NCI-H187 (cell line): ENCODE measurements at places on chromosomes 11 and 22.

DNA sequence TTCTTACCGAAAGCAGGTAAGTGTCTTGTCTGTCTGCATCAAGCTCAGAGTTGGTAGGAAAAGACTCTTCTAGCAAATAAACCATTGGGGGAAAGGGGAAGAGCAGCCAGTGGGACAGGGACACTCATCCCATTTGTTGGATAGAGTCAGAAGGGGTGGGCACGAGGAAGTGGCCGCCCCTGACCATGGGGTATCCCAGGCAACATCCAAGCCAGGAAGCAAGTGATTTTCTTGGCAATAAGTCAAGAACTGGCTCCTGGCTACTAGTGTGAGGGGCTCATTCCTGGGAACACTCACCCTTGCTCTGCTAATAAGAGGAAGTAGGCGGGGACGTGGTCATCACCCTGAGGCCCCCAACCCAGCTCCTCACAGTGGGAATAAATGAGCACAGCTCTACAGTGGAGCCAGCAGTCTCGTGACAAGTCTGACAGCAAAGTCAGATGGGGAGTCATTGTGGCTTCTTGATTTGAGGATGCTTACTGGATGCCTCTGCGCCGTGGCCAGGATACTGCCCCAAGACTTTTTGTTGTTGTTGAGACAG lies 6.7 kb downstream of the SLC25A18 start:
- no peak for DNase-seq

- no peak for DNase-seq
These were observed 10.3 kb downstream of the TOP3B start for GRCh38 chr22:21972293-21972779.

DNA sequence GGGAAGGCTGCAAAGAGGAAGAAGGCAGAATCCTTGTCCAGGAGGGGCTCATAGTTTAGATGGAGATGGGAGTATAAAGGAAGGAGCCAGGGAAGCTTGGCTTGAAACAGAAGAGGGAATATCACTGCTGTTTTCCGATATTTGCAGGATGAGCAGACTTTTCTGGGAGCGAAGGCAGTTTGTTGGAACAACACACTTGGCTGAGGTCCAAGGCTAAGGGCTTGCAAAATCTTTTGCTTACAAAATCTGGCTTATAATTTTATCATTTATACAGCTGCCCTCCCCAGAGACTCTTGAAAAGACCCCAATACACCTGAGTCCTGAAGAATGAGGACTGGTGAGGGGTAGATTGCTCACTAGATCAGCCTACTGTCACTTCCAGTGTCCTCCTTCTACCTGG lies 174.8 kb downstream of the NELL1 start:
- DNase-seq, result no peak

DNA sequence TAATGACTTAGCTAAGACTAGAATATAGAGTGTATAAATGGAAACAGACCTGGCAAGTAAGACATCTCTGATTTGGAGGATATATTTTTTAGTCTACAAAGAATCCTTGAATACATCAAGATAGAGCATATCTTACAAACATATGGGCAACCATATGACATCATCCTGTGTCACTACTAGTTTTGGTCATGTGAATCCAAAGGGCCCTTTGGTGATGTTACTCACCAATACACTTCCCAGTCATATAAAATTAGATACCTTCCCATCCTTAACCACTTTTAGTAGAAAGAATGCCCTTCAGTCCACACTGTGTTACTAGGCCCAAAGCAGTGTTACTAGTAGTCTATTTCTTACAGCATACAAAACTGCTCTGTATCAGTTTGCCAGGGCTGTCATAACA lies 31.6 kb downstream of the GRIA4 start:
- DNase-seq, result no peak

GRCh38 chr11:120324932-120325810 lies at the start of gene TLCD5:
TSS of gene TLCD5 (plus strand) at chr11:120325299. CDS start at chr11:120327442, 2,143 bp downstream.
- DNase-seq, result peak; percentile 36

- DNase-seq, result no peak
These were observed 801.7 kb downstream of the BRD1 start for GRCh38 chr22:49025791-49026493.

DNA sequence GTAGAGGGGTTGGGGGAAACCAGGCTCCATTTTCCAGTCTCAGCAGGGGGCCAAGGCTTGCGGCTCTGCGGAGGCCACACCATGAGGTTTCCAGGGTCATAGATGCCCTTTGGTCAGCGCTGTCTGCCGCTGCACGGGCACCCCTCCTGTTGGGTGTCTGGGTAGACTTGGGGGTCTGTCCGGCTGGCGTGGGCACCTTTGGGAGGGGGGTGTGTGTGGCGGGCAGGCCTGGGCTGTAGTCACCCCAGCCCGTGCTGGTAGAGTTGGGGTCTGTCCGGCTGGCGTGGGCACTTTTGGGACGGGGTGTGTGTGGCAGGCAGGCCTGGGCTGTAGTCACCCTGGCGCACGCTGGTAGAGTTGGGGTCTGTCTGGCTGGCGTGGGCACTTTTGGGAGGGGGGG lies 18.6 kb downstream of the LSP1 start:
- no peak for DNase-seq

- DNase-seq, result no peak
These were observed 655.7 kb upstream of the KIRREL3 start for GRCh38 chr11:127656116-127656836.

DNA sequence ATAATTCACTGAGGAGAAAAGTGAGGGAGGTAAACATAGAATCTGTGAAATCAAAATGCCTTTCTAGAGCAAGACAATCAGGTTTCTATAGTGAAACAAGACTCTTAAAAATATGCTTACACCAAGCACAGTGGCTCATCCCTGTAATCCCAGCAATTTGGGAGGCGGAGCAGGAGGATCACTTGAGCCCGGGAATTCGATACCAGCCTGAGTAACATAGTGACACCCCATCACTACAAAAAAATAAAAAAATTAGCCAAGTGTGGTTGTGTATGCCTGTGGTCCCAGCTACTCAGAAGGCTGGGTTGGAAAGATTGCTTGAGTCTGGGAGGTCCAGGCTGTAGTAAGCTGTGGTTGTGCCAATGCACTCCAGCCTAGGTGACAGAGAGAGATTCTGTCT lies 43.2 kb upstream of the ME3 start:
- DNase-seq, result no peak

DNA sequence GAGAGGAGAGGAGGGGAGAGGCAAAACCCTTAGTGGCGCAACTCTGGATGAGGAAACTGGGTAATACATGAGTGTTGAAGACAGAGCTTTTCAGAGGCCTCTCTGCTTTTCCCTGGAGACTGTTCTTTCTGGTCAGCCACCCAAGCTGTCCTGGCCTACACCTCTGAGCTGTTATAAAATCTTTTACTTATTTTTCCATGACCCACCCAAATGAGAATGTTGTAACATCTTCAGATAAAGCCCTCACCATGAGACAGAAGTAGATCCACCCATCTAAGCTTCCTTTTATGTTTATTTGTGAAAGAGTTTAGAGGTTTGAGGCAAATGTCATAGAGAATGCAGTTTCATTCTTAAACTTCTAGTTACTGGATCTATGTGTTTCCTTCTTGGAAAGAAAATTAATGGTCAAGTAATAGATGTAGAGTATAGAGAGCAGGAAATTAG lies 20.3 kb upstream of the APLP2 start:
- DNase-seq, result no peak

- no peak for DNase-seq
These were observed 576 bp upstream of the SC5D start for GRCh38 chr11:121291896-121292494.

DNA sequence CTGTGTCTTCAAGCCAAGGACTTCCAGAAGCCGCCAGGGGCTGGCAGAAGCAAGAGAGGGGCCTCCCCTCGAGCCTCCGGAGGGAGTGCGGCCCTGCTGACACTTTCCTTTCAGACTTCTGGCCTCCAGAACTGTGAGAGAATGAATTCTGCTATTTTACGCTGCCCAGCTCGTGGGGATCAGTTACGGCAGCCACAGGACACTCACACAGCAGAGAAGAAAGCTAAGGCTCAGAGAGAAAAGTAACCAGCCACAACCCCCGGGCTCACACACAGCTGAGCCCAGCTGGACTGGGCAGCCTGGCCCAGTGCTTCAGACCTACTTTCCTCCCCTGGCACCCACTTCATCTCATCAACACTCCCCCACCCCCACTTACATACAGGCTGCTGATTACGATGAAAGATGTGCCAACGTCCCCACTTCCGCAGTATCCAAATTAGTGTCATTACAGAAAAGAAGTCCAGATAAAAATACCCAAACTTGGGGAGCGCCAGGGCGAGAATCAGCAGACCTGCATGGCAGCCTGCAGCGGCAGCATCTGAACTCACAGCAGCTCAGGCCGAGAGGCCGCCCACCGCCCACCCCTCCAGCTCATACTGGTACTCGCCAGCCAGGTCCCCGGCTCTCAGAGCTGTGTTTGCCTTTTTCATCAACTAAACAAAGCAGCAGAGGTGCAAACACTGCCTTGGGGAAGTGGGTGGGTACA lies 15.3 kb downstream of the PHF21B start:
- no peak for DNase-seq

DNA sequence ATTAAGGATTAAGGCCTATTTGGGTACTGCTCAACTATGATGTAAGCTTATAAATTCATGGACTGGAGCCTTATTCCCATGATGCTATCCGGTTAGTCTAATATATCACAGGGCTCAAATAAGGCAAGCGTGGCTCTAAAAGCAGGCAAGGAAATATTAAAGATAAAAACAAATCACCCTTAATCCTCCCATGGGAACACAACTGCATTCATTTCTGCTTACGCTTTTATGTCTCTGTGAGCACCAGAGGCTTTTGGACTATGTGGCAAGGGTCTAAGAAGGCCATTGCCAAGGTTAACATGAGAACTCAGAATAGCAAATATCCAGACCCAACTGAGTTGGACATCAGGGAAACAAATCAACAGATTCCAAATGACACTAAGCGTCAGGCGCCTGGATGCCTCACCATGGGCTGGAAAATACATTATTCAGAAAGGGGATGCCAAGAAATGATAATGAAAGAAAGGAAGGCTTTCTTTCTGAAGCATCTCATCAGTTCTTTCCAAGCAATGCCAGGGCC lies 138.1 kb downstream of the SLC1A2 start:
- no peak for DNase-seq

DNA sequence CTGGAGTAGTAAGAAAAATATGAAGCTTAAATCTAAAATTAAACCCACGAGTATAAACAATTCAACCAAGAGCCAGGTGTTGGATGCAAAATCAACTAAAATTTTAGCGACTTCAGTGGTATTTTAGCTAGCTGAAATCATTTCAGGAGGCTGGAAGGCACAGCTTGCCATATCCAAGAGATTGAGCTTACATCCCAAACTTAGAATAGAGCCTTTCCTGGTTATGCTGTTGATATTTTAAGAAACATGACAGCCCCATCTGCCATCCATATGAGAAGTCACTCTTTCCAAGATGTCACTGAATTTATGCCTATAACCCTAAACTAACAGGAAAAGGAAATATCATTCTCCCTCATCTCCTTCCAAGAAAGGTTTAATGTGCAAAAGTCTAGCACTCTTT lies 334.0 kb downstream of the KCNA4 start:
- DNase-seq, result no peak

- DNase-seq, result no peak
These were observed 58.2 kb upstream of the FTH1 start for GRCh38 chr11:62025487-62026105.

DNA sequence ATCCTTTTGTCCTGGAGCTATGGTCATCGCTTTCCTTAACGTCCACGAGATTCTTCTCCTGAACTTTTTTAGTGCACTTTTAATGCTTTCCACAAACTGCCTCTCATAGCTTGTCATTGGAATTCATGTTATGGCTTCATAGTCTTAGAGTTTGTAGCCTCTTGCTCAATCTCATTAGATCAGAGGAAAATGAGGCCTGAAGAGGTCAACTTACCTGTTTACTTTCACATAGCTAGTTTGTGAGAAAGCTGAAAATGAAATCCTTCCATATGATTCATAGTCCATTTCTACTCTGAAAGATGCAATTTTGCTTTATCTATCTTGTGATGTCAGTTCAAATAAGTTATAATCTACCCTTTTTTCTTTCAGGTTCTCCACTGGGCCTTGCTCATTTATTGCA lies 1747.2 kb upstream of the RAG2 start:
- no peak for DNase-seq

- no peak for DNase-seq
These were observed 450 bp upstream of the BCL2L13 start for GRCh38 chr22:17638182-17638431.

- DNase-seq, result no peak
These were observed 2.3 kb downstream of the PRSS23 start for GRCh38 chr11:86802601-86803051.

DNA sequence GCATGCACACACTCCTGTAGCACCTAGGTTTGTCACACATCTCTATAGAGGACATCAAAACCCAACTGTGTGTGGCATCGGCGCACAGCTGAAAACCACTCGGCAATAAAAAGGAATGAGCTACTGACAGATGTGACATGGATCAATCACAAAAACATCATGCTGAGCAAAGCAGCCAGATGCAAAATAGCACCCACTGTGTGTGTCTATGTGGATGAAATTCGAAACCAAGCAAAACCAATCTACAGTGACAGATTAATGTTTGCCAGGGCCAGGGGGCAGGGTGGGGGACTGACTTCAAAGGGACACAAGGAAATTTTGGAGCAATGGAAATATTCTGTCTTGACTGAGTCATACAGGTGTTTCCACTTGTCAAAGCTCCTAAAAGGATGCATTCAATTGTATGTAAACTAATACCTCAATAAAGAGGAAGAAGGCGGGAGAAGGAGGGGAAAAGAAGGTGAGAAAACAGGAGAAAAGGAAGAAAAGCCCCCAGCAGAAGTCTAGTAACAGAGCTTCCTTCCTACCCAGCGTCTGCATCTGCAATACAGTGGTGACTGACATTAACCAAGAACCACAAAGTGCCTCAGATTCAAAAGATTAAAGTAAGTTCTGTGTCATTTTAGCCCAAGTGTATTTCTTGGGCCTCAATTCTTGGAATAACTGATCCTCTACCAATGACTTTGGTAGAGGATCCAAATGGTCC lies 49.8 kb downstream of the PACSIN2 start:
- DNase-seq, result no peak

DNA sequence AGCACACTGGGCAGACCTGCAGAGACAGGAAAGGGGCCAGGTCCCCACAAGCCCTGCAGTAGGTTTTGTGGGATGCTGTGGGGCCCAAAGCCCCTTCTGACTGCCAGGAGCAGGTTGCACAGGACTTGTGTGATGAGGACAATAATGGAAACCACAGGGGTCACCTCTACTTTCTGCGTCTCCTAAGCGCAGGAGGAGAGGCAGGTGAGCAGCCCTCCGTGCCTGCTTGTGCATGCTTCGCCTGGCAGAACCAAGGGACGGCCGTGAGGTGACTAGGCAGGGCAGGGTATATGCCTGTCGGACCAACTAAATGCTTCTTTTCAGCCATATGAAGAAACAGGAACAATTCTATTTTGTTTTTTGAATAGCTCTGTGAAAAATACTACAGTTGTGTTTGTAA lies 77.9 kb upstream of the PITPNB start:
- DNase-seq, result no peak

GRCh38 chr11:42066113-42066512 lies 606.7 kb upstream of the LRRC4C start:
- DNase-seq, result no peak

- no peak for DNase-seq
These were observed 1.3 kb upstream of the INSC start for GRCh38 chr11:15113381-15113780.

GRCh38 chr11:30586251-30587144 lies at the start of gene MPPED2:
TSS of gene MPPED2 (minus strand) at chr11:30586353. CDS start at chr11:30580373, 5,980 bp downstream.
- peak; percentile 54 for DNase-seq

- peak; percentile 62 for DNase-seq
These were observed 55.3 kb upstream of the CD44 start for GRCh38 chr11:35083431-35084238.
